ENCODE measurements at places on chromosomes 6 and 20.

- no peak for DNase-seq
Measured at GRCh38 chr6:155373276-155373675, 59.0 kb upstream of the TFB1M start.

DNA sequence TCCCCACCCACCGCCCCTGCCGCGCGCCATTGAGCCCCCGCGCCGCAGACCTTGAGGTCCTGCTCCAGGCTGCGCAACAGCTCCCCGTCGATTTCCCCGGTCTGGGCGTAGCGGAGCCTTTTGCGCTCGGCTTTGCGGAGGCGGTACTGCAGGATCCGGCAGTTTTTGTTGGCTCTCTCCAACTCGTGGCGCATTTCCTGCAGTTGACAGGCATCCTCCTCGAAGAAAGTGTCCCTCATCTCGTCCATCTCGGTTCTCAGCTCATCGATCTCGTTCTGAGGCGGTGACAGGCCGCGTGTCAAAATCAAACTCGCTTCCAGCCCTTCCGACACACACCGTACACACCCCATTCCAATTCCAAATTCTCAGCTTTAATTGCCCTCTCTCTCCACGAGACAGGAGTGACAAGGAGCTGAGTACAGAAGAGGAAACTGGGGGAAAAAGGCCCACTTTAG lies 4.3 kb downstream of the MTCL3 start:
- DNase-seq, result no peak

DNA sequence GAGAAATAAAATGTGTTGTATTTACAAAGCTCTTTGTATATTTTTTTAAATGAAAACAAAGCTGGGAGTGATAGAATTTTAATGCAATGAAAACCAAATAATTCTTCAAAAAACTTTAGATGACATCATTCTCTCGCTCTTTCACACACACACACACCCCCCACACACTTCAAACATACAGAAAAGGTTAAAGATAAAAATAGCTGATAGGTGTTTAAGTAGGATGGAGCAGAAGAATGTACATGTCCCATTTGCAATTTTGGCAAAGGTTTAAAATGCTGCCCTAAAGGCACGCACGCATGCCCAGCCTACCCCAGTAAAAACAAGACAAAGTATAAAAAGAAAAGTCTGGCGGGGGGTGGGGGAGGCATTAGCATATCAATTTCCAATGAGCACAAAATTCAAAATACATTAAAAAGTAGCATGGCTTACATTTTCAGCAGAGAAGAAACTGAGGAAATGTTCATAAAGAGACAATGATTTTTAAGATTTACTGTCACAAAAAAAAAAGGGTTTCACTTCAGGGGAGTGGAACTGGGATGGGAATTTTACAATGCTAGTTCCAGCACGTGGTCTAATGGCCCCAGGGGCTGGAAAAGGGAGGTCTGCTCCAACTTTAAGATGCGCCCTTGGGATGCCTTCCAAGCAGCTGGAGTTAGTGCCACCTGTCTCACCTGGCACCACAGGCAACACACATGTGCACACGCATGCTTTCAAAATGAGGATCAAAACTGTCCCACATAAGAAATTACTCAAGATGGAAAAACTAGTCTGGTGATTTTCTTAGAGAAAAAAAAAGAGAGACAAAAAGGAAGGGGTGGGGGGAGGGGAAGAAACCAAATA lies 55.1 kb upstream of the NFATC2 start:
- DNase-seq, result no peak

GRCh38 chr20:58706975-58707681 lies 14.5 kb downstream of the NPEPL1 start:
- DNase-seq, result no peak

DNA sequence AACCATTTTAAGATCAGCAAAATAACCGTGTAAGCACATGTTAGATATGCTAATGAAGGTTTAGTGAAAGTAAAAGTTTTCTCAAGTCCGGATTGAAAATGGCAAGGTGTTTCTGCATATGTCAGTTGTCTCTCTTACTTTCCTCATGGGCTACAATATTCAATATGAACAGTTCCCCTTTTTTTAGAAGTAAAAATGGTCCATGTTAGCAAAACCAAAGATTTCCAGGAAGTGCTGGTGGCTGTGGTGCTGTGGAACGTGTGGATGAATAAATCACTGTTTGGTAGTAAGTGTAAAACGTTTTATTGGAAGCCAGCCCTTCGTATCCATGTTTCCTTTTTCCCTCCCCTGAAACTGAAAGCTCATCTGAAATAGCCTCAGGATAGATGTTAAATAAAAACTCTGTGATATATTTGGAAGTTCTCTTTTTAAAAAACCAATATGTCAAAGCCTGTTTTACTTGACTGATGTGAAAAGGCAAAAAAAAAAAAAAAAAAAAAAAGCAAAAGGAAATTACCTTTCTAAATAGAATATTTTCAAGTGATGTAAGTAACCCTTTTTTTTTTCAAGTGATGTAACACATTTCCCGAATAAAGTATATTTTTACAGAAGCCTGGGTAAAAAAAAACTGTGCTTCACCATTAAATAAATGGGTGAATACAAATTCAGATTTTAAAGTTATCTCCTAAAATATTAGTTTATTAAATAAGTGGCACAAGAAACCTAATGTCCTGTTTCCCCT lies 41.9 kb downstream of the PLEKHG1 start:
- DNase-seq, result peak; percentile 36

GRCh38 chr6:45272626-45273025 lies 55.5 kb upstream of the RUNX2 start:
- no peak for DNase-seq

GRCh38 chr20:63073738-63074065 lies 66.9 kb upstream of the BHLHE23 start:
- no peak for DNase-seq

GRCh38 chr6:96089173-96089572 lies 73.4 kb downstream of the FUT9 start:
- DNase-seq, result no peak

DNA sequence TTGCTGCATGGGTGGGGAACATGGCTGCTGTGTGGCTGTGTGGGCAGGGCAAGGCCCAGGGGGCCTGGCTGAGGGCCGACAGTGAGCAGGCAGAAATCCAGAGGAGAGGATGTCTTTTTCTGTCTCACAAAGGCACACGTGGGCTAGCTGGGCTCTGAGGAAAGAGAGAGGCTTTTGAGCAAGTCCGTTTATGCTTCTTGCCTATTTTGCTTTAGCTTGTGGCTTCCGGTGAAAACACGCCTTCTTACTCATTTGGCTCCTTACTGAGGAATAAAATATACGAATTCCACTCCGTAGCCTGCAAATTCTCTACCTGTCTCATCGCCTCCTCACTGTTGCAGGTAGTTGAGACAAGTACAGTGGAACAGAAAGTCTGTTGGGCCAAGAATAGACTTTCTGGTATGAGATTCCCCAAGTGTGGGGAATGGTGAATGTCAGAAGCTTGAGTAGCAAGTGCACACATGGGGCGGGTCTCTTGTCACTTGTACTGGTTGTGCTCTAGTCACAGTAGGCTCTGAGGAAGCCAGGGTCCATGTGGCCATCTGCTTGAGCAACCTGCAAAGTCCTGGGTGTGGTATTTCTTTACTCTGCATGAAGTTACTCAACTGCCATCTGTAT lies 28.4 kb downstream of the WRNIP1 start:
- DNase-seq, result peak; percentile 76

DNA sequence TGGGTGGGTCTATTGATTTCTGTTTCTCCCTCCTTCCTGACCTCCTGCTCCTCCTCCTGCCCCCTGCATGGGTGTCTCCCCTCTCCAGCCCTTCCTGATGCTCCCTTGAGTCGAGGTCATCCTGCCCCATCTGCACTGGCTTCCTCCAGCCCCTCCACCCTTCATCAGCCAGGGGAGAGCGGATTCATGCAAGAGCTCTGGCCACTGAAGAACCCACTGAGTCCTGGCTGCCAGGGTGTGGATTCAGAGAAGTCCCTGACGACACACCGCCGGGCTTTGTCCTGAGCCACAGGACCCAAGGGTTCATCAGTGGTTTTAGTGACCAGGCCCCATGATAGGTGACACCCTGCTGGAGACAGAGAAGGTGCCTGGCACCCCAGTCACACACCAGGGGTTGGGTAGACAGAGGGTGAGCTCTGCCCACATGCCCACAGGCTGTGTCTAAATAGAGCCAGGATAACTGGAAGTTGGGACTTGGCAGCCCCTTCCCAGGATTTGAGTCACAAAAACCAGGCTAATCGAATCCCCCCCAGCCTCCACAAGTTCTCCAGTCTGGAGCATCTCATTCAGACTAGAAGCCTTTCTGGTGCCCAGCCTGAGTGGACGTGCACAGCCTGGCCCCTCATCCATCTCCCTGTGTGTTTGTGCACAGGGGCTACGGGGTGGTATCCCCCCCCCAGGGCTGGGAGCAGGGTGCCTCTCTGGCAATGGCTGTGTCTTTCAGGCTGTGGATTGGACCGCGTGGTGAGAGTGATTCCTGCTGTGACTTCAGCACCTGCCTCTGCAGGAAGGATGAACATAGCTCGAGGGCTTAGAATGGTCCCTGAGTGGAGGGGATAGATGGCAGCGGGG lies 1.2 kb downstream of the GFRA4 start:
- DNase-seq, result no peak

GRCh38 chr6:165821754-165822153 lies 158.7 kb upstream of the PDE10A start:
- no peak for DNase-seq

DNA sequence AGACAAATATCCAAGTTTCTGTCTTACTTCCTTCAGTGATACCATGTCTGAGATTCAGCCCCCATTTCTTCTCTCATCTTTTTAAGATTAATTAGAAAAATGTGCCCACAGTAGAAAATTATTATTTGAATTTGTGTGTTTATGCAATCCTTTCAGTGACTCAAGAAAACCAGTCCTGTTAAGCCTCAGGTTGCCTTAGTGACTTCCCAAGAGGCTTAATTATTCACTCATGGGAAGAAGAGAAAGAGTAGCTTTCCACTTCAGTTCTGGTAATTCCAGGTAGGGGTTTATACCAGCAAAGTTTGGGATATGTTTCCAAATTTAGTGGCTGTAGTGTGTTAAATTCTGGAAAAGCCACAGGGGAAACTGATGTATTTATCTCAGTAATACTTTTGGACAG lies 149.1 kb downstream of the RIMS1 start:
- no peak for DNase-seq

DNA sequence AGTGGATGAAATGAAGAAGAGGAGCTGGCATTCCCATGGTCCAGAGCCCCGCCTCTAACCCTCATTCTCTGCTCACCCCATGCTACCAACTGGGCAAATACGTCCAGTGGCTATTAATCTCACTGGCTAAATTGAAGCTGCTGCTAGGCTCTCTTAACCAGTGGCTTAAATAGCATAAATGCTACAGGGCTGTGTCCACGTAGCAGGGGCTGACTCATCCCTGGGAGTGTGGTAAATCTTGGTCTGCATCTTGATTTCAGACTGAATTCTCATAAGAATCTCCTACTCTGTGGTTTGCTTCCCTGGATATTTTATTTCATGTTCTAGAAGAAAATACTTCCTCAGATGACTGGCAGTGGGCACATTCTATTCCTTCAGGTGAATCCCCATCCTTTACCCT lies 193.1 kb upstream of the ARG1 start:
- no peak for DNase-seq

DNA sequence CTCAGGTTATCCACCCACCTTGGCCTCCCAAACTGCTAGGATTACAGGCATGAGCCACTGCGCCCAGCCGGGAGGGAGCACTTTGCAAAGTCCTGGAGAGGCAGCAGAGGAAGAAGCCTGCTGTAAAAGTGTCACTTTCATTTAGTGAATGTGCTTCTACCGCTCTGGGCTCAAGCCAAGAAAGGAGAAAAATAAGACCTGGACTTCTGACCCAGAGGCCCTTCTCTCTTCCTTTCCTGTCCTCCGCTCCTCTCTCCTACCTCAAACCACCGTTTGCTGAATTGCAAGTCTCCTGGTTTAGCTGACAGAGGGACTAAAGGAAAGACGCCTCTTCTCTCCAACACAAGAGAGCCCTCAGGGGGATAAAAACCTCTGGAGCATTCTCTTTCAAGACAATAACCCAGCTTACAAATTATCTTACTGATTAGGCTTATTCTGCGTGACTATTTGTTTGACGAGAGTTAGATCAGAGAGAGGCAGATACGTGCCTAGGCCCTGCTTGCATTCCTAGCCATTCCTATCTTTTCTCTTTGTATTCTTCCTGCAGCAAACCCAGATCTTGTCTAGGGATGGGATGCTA lies 84.2 kb upstream of the SLC22A23 start:
- no peak for DNase-seq

DNA sequence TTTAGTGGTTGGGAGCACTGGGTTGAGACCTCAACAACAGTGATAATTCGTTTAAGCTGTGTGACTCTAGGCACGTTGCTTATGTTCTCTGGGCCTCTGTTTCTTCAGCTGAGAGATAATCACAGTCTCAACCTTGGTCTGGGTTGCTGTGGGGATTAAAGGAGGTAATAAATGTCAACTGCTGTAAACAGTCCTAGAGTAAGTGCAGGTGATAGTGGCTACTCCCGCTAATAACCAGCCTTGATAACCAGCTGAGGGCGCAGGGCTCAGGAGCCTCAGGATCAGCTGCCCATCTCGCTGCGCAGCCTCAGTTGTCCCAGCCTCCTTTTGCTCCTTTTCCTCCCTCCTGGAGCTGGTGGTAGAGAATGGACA lies 58.0 kb downstream of the JARID2 start:
- DNase-seq, result no peak

- DNase-seq, result no peak
Measured at GRCh38 chr6:140182821-140183220, 808.4 kb upstream of the CITED2 start.

DNA sequence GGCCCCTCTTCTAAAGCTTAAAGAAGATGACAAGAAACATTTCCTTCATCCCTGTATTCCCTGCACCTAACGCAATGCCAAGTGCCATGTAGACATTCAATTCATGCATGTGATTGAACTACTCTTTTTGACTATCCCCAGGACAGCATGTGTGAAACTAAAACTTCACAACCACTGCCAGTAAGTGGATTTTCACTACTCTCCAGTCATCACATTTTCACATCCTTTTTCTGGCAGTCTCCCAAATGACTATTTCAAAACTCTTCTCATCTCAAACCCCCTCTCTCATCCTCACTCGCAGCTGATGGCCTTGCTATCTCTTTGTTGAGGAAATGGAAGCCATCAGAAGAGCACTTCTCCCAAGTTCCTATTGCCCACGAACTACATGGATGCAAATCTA lies 122.6 kb downstream of the OPRM1 start:
- DNase-seq, result no peak

DNA sequence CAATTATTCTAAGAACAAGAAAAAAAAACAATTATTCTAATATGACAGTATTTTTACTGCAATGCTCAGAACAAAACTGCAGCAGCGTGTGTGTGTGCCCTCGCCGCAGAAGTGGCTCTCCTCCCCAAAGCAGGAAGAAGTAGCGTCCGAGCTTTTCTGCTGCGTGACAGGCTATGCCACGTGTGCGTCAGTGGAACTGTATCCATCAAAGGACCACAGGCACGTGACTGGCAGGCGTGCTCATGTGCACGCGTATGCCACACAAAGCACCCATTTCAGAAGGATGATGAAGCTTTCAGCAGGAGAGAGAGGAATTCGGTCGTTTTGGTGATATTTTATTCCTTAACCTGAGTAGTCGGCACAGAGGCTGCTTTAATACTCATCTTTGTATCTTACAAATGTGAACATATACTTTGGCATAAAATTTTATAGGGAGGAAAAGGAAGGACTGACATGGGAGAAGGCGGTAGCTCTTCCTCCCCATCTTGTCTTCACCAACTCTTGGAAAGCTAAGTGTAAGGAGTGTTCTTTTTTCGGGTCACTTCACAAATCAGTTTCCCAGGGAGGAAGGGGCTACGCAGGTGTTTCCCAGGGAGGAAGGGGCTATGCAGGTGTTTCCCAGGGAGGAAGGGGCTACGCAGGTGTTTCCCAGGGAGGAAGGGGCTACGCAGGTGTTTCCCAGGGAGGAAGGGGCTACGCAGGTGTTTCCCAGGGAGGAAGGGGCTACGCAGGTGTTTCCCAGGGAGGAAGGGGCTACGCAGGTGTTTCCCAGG lies 3.4 kb downstream of the TCFL5 start:
- DNase-seq, result no peak

GRCh38 chr20:45032276-45032675 lies 66.0 kb downstream of the STK4 start:
- no peak for DNase-seq

Data from hematopoietic multipotent progenitor cell (in vitro differentiated cells).